ENCODE measurements at places on chromosomes 12 and 14. TPM values are rescaled to one million over a fixed set of nuclear protein-coding genes. Genes with fewer than 3 reads are reported as not detected.
A peak's percentile ranks its signal among the peaks of the same experiment; 100 is the strongest.

DNA sequence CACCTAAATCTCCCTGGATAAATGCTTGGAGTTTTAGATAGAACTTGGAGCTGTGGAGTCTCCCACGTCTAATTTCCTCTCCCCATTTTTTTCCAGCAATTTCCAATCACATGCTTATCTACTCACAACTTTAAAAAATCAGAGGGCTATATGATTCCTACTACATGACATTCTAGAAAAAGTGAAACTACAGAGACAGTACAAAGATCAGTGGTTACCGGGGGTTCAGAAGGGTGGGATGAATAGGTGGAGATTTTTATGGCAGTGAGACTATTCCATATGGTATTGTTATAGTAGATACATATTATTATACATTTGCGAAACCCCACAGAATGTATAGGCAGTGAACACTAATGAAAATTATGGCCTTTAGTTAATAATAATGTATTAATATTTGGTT is 35.5 kb downstream of the ATF7 start:
- DNase-seq: no peak

DNA sequence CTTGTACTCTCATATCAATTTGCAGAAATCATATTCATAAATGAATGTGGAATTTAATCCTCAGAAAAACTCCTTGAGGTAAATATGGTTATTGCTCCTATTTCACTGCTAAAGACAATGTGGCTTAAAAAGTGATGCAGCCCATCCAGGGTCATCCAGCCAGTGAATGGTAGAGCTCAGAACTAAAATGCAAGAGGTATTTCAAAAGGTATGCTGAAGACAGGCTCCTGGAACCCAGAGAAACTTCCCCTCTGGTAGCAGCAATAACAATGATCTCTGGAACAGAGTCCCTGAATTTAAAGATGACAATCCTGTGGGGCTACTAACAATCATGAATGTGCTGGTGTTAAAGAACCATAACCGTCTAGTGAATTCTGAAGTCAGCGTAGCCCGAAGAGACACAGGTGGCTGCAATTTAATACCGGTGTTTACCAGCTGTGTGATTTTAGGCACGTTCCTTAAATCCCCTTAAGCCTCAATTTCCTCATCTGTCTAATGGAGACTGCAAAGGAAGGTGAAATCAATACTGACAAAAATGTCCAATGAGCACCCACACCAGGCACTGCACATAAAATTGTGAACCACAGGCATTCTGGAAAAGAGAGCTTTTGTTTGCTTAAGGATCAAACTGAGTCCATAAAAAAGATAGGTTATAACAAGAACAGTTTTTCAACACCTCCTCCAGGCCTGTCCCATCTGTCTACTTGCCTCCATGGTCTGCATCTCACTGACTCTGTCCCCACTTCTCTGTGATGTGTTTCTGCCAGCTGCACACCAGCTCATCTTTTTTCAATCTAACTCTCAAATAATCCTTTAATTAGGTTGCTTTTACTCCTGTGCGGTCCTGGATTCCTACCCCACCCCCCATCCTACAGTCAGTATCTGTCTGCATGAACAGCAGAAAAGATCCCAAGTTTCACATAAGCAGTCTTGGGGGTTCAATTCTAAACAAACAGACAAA is 10.5 kb downstream of the TM7SF3 start:
- no peak for DNase-seq

DNA sequence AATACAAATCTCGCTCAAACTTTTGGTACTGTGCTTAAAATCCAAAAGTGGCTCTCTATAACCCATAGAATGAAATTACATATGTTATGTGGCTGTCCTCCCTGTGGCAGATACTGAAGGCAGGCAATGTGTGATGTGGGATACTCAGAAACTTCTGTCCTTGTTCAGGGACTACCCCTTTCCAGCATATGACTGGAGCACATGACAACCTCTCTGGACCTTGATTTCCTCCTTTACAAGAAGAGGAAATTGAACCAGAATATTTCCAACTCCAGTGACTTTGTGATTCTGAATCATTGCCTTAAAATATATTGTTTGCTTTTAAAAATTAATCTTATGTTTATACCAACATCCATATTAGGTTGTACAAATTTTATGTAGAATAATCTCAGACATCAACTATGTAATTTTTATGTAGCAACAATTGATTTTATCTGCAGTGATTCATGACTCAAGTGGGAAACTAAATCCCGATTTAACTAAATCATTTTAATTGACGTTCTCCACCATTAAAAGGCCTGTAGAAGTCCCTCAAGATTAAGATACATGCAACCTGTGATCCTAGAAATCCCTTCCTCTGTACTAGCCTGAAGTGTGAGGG is 162.4 kb downstream of the AKAP6 start:
- no peak for DNase-seq

Gene C1S
- polyA plus RNA-seq: 9.3 TPM

- no peak for DNase-seq
These were observed 72.5 kb upstream of the SLC38A4 start for GRCh38 chr12:46898152-46898931.

GRCh38 chr14:60356386-60356785 is 107.4 kb downstream of the PPM1A start:
- DNase-seq: no peak

GRCh38 chr14:36279306-36280190 is 40.9 kb downstream of the MBIP start:
- no peak for DNase-seq

- DNase-seq: no peak
These were observed 299.4 kb upstream of the NOVA1 start for GRCh38 chr14:26897196-26897595.

Gene SLC5A8
- polyA plus RNA-seq: not detected

Gene ALKBH2
- polyA plus RNA-seq: 32.7 TPM

DNA sequence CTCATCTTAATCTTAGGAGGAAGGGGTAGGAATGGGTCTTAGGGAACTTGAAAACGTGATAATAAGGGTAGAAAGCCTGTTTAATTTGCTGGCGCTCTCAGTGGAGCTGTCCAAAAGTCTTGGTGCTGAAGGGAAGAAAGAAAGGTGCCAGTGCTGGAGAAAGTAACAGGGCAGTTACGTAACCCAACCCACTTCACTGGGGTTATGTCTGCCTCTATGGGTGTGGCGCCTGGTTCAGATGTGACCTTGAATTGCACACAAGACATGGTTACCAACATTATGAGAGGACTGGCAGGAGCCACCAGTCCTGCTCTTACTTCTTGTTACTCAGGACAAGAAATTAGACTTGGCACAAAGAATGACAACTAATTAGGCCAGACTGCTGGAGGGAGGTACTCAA is 18.6 kb upstream of the GPATCH2L start:
- DNase-seq: peak; percentile 54

Gene B3GNT4
- 2.2 TPM for polyA plus RNA-seq

DNA sequence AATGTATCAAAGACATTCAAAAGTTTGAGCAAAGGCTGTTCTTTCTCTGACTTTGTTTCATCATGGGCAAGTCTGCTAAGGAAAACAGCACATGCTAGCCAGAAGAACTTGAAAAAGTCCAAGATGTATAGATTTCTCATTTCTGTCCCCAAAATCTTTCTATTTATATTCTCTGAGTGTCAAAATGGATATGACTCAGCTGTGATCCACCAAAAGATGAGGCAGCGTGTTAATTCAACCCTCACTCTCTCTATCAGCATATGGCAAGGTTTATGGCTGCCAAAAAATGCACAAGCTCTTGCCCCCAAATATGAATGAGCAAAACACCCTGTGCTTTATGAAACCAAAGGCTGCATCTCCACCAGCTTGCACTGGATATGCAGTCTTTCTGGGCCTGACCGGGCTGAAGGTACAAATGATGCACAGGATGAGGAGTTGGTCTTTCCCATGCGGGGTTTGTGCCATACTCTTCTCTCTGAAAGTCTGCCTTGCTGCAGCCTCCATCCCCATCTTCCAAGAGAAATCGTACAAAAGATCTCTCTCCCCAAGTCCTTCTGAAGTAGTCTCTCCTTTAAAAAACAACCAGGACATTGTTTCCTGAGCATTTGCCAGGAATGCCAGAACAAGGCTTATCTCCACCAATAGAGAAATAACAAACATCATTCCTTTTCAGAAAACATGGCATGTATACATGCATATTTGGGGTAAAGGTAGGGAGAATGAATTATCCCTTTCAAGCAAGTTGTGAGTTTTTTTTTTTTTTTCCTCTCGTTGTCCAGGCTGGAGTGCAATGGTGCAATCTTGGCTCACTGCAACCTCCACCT is 203.4 kb downstream of the TMX1 start:
- peak; percentile 51 for DNase-seq

Gene WNT5B
- polyA plus RNA-seq: 240 TPM

GRCh38 chr12:25020621-25021243 is 71.8 kb upstream of the BCAT1 start:
- no peak for DNase-seq

GRCh38 chr12:42104087-42104486 is 40.6 kb downstream of the GXYLT1 start:
- DNase-seq: no peak

Gene CMAS
- polyA plus RNA-seq: 82.7 TPM

GRCh38 chr14:68580096-68580645 is 212.7 kb downstream of the ZFP36L1 start:
- no peak for DNase-seq

Gene ADAM21
- polyA plus RNA-seq: not detected

Gene CLEC9A
- not detected for polyA plus RNA-seq

DNA sequence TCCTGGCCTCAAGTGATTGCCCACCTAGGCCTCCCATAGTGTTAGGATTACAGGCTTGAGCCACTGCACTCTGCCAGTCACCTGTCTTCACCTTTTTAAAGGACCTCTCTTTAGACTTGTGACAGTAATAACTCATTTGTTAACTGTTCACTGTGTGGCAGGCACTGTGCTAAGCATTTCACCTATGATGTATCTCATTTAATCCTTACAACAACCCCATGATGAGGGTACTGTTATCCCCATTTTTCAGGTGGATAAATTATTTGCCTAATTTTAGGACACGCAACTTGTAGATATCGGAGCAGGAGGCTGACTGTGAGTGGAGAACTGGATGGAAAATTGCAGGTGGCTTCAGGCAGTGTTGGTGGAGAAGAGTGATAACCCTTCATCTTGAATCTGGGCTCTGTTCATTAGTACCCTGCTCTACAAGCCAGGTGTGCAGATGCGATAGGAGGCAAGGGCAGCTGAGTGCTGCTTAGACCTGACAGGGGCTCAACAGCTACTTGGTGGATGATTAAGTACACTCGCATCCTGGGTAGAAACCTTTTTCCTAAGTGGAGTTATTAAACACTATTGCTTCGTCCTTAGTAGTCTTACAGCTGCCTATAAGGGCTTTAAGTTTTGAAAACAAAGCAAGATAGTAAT is 2.7 kb downstream of the TCTN1 start:
- DNase-seq: no peak

DNA sequence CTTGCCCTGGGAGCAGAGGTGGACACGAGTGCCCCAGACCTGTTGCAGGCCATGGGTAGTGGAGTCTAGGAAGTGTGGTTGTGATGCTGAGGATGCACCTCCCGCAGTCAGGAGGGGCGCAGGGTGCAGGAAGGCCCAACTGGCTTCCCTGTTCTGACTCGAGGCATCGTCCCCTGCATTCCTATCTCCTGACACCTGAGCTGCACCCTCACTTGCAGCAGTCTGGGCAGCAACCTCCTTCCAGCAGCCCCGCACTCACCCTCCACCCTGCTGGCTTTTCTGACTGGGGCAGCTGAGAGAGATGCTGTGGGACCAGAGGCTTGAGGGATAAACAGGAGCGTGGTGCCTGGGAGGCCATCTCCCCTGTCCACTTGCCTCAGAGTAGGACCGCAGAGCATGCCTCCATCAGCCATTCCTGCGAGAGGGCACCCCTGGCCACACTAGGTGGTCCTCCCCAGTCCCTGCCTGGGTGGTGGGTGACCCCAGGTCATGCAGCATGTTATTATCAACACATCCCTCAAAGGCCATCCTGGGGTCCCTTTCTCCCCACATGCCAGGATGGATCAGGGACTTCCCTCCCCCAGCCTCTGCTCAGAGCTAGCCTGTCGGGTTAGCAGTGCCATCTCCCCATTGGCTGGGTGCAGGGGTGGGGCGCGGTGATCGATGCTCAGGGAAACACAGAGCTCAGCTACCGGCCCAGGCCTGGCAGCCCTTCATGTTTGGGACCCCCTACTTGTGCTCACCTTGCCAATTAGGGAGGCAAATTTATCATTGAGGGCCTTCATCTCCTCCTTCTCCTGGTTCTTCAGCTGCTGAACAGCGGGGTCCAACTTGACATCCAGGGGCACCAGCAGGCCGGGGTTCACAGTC is 719 bp downstream of the KRT80 start:
- no peak for DNase-seq

GRCh38 chr12:45872446-45872845 is 117.9 kb downstream of the SCAF11 start:
- no peak for DNase-seq

DNA sequence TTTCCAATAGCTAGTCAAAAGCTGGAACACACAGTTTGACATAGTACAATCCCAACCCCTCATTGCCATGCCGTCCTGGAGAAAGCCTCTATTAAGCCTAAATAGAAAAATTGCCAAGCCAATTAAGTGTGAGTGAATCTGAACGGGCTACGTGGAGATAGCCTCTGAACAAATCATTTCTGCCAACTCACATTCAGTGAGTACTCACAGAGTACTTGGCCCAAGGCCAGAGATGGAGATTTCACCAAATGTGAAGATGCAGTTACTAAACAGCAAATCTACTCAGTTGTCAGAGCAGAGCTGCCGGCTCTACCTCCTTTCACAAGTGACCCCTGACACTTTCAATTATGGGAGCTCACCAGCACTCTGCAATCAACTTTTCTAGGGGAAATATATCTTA is 350.0 kb downstream of the GALC start:
- no peak for DNase-seq

Gene RPGRIP1
- 0.31 TPM for polyA plus RNA-seq

DNA sequence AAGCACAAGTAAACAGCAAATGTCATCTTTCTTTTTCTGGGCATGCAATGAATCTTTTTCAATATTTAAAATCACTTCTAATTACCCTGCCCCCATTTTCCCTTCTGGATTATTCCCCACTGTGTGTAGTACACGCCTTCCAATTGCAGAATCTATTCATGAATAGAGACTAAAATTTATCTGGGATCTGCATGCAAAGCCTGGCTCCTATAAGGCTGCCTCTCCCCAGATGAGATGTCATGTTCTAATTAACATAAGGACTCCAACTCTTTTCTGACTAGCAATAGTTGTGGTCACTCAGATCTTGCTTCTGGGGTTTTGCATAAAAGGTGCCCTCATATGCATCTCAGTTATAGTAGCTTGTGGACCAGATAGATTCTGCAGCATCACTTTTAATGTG is 473.5 kb downstream of the BTG1 start:
- no peak for DNase-seq

- DNase-seq: no peak
These were observed 182.3 kb downstream of the TMEM132C start for GRCh38 chr12:128449146-128449894.

- DNase-seq: peak; percentile 51
These were observed 29.6 kb upstream of the NAP1L1 start for GRCh38 chr12:76113800-76114757.

DNA sequence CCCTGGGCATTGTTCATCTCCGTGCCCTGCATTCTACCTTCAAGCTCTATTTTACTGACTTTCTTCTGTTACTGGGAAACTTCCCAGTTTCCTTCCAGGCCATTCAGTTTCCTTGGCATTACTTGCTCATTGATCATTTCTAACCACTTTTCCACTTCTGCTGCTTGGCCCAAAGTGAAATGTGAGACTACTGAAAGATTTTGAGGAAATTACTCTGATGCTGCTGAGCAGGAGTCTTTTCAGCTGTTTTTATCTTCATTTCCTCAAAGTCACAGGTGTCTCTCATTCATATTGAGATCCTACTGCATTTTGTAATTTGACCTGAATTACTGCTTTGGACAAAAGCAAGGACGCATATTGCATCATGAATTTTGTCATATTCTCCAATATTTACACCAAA is 26.4 kb upstream of the DBX2 start:
- no peak for DNase-seq

- peak; percentile 33 for DNase-seq
These were observed 6.0 kb downstream of the HDAC7 start for GRCh38 chr12:47813511-47814196.
